HuH-7.5 (cell line): ENCODE measurements at places on chromosomes 16 and 17.

DNA sequence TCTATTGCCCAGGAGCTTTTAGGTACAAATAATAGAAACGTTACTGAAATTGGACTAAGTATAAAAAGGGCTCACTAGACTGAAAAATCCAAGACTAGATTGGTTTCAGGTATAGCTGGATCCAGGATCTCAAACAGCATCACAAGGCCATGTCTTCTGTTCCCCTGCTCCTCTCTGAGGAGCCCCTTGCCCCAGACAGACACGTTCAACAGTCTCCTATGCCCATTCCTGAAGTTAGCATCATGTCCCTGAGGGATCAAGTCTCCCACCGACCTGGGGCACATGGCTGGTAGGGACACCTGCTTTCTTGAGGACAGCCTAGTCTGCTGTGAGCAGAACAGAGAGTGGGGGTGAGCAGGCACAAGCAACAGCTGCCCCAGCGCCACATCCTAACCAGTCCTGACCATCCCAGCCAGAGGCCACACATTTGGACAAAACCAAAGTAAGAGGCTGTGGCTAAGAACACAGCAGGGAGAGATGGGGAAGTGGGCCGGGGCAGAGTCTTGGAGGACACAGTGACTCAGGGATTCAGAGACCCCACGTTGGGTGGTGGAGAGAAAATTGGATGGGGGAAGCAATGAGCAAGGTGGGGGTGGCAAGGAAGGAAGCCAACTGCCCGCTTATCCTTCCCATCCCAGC is 10.5 kb upstream of the MMP2 start:
- no peak for DNase-seq

- DNase-seq: no peak
These were observed 17.7 kb downstream of the MGAT5B start for GRCh38 chr17:76885894-76886290.

DNA sequence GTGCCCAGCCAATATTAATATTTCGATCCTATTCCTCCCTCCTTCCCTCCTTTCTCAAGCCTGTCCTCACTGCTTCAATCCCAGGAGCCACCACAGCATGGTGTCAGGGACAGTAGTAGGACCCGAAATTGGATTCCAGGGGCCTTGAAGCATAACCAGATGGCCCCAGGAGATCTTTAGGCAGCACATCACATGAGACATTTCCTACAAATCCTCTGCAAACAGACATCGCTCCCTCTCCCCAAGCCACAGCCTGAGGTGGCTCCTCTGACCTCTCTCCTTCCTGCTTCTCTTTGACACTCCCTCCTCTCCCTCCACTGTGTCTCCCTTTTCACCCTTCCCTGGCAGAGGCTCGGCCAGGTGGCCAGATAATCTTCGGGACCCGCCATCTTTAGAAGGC is 76.6 kb downstream of the BMERB1 start:
- DNase-seq: no peak

DNA sequence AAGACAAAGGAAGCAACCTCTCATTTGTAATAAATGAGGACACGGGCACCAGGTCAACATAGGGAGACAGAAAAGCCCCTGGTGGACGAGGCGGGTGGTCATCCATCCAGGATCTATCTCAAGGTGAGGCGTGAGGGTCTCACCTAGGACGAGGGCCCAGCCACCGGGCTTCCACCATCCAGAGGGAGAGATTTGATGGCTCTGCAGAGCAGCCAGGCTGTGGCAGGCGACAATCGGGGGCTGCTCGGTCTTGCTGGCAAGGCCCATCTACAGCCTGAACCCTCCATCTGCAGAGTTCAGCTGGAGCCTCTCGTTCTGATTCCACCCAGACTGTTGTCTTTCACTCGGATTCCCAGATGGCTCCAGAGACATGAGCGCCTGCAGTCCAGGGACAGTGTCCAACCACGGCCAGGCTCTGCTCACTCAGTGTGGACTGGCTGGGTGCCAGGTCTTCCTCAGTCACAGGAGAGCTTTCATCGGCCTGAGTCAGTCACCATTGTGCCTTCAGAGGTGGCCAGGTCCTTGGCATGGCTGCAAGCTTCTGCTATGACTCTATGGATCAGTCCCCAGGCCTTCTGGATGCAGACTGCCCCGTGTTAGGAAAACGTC is 5.9 kb downstream of the LITAFD start:
- no peak for DNase-seq

DNA sequence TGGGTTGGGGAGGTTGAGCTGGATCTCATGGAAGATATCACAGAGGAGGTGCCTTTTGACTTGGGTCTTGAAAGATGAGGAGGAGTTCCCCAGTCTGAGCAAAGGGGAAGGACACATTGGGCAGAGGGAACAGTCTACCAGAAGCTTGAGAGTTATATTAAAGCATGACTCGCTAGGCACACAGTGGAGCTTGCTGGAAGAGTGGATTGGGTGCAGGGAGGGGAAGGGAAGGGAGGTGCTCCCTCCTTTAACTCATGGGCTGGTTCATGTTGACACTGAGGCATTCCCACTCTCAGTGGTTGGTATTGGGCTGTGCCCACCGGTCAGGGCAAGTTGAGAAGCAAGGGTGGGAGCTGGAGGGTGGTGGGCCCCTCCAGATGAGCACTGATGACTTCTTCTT is 5.9 kb downstream of the TMEM98 start:
- DNase-seq: no peak

GRCh38 chr16:66265048-66265415 is 101.5 kb upstream of the CDH5 start:
- no peak for DNase-seq

- DNase-seq: no peak
These were observed 87.0 kb upstream of the MAF start for GRCh38 chr16:79687249-79688130.

DNA sequence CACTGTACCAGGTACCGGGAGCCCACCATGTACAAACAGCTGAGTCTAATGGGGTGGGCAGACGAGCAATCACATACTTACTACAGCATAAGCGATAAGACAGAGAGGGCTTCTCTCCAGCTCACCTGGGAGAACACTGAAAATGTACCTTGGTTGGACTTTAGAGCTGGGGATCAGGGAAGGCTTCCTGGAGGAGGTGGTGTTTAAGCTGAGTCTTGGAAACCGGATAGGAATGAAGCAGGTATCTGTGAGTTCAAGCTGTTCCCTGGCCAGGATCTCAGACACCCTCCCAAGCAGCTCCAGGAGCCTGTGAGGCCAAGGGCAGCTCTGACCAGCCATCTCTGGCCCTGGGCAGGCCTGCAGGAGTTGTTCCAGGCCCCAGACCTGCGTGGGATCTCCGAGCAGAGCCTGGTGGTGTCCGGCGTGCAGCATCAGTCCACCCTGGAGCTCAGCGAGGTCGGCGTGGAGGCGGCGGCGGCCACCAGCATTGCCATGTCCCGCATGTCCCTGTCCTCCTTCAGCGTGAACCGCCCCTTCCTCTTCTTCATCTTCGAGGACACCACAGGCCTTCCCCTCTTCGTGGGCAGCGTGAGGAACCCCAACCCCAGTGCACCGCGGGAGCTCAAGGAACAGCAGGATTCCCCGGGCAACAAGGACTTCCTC is 8.0 kb upstream of the SERPINF1 start:
- no peak for DNase-seq

GRCh38 chr17:53033297-53033696 is 789.4 kb upstream of the KIF2B start:
- no peak for DNase-seq

DNA sequence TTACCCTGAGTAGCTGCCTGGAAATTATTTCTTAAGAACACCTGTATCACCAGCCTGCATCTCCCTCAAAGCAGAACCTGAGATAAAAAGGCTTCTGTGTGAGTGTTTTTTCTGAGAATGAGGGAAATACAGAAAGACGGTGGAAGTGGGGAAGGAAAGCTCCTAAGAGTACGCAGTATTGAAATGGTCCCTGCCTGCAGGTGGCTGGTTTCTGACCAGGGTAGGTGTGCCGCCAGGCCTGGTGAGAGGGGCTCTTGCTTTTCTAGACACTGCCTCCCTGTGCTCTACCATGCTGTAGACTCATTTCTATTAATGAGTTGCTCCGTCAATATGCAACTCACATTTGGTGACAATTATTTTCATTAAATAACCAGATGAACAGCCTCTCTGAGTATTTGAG is 201.7 kb downstream of the MAP2K4 start:
- no peak for DNase-seq

GRCh38 chr16:86228713-86229112 is 281.6 kb upstream of the FOXF1 start:
- DNase-seq: no peak

DNA sequence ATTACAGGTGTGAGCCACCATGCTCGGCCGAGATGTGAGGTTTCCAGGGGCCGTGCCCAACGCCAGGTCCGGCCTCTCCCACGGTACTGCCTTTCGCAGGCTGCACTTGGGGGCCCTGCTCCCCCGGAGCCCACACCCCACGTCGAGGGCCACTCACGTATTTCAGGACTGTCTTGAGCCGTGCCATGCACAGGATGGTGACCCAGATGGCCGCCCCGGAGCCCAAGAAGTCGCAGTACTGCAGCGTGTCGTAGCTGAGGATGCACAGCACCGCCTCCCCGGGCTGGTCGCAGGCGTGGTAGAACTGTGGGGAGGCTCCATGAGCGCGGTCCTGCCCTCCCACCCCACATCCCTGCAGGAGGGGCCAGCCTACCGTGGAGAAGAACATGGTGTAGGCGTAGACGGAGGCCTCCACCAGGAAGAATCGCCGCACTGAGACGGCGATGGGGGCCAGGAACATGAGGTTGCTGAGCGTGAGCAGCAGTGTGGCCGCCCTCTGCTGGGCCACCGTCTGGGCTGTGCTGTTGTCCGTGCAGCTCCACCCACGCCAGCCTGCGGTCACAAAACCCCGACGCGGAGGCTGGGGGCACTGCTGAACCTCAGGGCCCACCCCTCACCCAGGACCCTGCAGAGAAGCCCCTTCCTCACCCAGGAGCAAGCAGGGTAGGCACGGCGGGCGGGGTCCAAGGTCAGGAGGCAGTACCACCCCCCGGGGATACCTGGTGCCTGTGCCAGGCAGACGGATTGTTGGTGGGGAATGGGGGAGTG is 3.7 kb upstream of the MRPL28 start:
- DNase-seq: no peak

DNA sequence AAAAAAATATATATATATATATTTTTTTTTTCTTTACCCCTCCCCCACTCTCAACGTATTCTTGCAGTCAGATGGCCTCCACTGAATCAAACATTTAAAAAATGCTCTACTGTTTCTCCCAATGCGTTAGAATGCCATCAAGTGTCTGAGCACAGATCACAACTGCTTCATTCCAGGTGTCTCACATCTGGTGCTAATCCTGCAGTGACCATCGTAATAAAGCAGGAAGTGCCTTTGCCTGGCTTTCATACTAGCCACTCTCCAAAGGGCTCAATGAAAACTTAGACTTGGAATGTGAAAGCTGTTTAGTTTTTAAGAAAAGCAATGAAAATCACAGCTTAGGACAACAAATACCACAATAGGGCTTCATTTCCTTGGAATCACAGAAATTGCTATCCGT is 37.2 kb downstream of the SKAP1 start:
- DNase-seq: no peak

DNA sequence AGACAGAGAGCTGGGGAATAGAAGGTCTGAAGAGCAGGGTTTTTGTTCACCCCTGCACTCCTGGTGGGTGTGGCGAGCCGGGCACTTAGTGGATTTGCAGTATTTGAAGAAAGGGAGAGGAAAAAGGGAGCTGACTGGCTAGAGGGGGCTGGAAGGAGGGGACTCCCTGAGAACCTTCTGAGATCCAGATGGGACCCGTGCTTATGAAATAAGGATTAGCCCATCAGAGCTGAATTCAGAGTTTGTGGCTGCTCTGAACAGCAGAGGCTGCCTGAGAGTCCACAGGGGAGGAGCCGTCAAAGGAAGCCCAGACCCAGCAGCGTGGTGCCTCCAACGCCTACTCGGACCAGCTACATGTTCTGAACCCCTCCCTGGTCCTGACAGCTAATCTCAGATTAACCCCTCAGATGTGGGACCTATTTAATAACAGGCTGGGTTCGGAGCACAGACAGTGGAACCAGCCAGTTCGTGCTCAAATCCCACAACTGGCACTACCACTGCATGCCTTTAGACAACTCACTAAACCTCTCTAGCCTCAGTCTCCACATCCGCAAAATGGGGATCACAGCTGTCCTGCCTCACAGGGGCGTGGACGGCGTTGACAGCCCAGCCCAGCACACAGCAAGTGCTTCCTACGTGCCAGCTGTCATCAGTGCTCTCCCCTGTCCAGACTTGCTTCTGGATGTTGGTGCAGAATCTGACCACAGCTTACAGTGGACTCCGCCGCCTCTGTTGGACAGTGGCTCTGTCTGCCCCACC is 70.6 kb downstream of the DYNLRB2 start:
- DNase-seq: no peak
